ENCODE measurements at places on chromosomes 4 and X.
A peak's percentile ranks its signal among the peaks of the same experiment; 100 is the strongest.

DNA sequence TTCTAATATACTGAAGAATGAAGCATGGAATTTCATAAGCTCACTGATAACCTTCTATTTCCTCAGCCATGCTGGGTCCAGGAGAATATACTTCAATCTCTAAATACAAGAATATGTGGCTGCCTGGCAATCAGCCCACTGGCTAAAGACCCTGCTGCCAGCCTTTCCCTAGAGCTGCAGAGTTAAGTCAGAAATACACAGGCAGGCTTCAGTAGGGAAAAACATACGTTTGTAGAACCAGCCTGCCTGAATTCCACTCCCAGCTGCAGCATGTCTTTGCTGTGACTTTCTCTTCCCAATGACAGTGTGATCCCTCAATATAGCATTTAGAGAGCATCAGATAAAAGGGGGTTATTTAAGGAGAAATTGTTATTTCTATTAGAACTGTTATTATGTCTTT, 289.1 kb downstream of the PCDH19 start:
- DNase-seq: no peak

DNA sequence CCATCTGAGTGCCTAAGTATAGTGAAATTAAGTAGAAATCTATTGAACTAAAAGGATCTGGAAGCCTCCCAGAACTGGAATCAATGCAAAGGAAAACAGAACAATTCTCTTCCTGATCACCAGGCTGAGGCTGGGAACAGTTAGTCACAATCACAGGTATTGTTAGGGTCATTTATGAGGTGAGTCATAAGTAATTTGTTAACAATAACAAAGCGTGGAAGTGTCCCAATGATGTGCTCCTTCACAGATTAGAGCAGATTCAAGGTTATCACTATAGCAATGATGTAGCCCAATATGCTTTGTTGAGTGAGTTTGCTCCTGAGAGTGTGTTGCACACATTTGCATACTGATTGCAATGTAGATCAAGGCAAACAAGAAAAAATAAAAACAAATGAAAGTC, 228.1 kb downstream of the ZNF674 start:
- no peak for DNase-seq

DNA sequence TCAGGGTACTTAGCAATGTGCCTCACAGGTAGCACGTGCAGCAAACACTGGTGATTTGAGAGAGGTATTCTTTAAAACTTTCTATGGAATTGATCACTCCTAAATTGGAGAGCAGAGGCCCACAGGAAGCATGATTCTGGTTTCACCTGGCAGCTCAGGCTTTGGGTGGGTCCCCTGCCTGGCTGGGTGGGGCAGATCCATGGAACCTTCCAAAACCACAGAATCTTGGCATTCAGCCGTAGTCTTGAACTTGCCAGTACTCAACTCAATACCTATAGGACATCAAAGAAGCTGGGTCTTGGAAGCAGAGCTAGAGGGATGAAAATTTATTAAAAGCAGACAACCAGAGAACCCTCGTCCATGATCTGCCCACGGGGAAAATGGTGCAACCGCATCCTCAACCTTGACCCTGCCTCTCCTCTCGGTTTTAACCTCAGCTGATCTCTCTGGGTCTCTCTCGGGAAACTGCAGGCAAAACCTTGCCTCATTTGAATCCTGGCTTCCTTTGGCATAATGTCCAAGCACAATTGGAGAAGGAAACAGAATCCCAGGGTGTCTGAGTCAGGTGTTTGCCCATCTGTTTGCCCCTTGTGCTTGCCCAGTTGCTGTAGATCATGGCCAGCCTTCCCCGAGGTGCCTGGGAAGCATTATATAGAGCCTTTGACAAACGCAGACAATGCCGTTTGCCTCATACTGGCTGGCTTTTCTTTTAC, 22.9 kb downstream of the OTOP1 start:
- no peak for DNase-seq

DNA sequence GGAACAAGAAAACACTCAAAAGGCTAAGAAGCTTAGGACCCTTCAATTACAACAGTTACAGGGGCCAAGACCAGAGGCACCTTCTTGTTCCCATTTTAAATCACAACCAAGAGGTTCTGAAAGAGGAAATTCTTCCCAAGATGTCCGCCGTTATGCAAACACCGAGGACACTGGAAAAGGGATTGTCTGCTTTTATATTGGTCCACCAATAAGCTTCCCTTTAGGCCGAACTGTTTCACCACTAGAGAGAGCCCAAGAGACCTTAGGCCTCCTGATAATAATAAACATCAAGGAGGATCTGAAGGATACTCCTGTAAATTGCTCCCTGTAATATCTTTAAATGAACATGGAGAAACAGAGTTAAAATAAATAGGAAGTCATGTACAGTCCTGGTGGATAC, 92.6 kb upstream of the NLRP2B start:
- DNase-seq: no peak

DNA sequence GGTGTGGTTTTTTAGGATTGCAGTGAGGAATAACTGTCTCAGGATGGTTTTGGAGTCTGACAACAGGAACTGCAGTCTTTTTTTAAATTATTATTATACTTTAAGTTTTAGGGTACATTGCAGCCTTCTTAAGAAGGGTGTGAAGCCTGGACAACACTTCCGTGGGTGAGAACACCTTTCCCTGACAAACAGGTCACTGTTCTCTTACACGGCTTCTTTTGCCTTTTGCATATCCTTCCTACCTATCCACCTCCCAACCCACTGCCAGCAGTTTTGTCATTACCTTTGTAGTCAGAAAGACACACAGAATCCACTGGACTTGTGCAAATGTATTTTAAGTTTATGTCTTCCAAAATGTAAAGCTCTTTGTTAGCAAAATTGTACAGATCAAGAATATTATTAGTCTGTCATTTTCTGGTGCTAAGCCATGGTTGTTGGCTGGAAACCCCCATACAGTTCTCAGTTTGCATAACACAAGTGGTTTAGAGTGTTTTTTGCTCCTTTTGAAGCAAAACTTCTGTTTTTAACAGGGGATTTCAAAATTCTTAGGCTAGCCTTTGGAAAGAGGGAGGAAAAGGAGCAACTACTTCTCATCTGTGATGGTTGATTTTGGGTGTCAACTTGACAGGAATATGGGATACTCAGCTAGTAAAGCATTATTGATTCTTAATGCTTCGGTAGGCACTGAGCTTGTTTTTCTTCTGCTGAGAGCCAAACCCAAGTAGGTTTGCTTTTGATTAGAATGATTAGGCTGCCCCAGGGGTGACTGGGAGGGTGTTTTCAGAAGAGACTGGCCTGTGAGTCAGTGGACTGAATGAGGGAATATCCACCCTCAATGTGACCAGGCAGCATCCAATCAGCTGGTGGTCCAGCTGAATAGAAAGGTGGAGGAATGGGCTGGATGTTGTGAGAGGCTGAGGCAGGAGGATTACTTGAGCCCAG, 29.4 kb upstream of the KLHL2 start:
- no peak for DNase-seq

- no peak for DNase-seq
Measured at GRCh38 chr4:76969941-76970529, 20.5 kb downstream of the SEPTIN11 start.

- DNase-seq: no peak
Measured at GRCh38 chr4:52939325-52939724, 77.2 kb downstream of the RASL11B start.

DNA sequence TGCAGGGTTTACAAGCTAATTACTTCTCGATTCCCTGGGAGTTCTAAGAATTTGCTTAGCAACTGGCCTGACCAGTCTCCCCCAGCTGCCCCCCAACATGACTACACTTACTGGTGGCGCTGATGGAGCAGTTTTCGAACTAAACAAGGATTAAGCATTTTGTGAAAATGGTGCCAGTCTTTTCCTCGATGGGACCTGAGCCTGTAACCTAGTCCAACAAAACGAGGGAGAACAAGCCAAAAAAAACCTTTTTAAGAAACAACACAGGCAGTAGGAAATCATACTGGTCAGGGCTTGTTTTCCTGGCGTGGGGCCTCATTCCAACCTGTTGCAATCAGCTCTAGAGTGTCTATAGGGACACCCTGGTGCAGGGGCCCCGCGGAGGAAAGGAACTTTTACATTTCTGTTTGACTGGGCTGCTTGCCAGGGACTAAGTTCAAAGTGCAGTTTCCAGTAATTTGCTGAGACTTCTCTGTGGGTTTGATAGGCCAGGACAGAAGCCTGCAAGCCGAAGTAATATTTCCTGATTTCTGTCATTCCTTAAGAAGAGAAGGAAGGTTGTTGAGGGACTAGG, 158.7 kb downstream of the SPRY1 start:
- DNase-seq: no peak

DNA sequence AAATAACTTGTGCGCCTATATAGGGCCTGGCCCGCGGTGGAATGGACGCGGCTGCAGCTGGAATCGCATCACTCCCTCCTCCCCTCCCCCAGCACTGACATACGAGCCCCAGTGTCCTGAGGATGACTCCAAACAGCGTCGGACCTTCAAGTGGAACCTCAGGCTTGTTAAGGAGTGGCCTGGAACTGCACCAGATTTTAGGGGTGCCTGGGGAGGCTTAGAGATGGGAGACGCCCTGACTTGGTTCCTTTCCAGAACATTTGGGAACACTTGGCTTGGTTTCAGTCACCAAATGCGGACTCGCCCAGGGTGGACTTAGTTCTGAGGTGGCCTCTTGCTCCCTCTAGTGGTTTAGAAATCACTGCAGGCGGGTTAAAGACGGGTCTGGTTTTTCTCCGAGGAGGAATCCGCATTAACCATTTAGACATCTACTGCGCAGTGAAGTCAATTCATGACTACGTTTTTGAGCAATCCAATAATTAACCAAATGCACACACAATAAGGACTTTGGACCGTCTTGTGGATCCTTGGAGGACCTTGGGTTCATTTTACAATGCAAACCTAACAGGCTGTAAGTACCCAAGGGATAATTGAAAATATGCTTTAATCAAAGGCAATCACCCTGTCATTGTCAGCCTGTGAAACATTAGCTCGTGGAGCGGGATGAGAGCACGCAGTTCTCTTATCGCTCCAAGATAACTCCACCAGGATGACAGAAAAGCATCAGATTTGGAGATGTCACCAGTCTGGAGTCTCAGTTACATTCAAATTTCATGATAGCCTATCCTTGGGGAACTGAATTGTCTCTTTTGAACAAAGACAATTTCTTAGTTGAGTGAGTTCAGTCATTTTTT, 11.2 kb upstream of the PDGFRA start:
- DNase-seq: no peak

GRCh38 chrX:15973299-15973698, 118.7 kb upstream of the AP1S2 start:
- DNase-seq: peak; percentile 6

DNA sequence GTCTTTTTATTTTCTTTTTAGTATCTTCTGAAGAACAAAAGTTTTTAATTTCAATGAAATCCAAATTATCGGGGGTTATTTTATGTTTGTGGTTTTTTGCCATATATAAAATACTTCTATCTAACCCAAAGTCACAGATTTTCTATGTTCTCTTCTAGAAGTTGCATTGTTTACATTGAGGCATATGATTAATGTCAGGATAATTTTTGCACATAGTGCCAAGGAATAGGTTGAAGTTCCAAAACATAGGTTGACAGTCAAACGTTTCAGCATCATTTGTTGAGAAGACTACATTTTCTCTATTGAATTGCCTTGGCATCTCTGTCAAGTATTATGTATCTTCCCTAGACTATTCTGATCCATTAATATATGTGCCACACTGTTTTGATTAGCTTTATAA, 64.5 kb downstream of the ANKRD17 start:
- DNase-seq: no peak

DNA sequence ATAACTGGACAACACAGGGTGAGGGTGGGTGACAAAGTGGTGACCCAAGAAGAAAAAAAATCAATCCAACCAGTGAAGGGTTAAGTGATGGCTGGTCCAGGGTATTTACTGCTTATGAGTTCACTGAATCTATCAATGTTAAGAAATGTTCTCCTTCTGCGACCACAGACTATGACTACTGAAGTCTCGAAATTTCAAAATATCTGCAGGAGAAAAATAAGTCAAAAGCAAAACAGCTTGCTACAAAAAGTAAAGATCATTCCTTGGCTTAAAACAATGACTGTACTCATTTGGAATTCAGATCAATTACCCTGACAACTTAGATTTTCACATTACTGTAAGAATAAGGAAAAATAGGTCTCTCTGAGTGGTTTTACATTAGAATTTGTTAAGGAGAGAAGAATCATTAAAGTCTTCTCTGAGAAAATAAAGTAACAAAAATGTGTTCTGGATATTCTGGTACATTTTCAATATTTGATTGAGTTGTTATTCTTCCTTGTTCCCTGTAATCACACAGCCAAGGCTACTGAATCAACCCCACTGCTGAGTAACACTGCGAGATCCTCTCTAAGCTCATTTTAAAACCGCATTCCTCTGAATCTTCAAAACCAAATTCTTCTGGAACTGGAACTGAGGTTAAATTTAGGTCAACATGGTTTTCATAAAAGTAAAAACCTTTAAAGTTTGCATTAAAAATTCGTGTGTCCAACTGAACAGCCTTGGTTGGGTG, 22.7 kb downstream of the SMPX start:
- no peak for DNase-seq

- DNase-seq: no peak
Measured at GRCh38 chrX:19243431-19243830, 100.3 kb upstream of the PDHA1 start.

DNA sequence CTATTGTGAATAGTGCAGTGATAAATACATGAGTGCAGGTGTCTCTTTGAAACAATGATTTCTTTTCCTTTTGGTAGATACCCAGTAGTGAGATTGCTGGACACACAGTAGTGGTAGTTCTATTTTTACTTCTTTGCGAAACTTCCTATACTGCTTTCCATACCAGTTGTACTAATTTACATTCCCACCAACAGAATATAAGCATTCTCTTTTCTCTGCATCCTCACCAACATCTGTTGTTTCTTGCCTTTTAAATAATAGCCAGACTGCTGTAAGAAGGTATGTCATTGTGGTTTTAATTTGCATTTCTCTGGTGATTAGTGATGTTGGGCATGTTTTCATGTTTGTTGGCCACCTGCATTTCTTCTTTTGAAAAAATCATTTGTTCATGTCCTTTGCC, 105.9 kb downstream of the COL4A6 start:
- no peak for DNase-seq

DNA sequence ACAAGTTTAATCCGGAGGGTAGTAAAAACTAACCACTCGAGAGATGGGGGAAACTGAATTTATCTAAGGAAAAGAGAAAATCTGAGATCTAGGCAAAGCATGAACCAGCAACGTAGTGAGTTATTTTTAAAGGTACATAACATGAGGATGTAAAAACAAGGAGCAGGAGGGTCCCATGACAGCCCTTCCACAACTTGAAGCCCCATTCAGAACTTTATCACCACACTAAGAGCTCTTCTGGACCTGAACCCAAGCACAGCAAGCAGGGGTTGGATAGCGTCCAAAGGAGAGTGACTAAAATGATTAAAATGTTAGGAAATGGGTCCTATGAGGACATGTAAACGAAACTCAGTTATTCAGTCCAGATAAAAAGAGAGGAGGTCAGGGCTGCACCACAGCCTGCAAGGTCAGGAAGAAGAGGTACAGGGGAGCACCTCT, 16.2 kb downstream of the SH3RF1 start:
- DNase-seq: no peak

Measured in stimulated activated CD8-positive, alpha-beta memory T cell treated with anti-CD3 and anti-CD28 coated beads, Interleukin-15, amount 100 ng/mL, for 48 hours (primary cell).